ENCODE measurements at places on chromosomes 4 and X.

- DNase-seq: peak; percentile 66
Observed at GRCh38 chr4:128810331-128810870, 901 bp downstream of the JADE1 start.

DNA sequence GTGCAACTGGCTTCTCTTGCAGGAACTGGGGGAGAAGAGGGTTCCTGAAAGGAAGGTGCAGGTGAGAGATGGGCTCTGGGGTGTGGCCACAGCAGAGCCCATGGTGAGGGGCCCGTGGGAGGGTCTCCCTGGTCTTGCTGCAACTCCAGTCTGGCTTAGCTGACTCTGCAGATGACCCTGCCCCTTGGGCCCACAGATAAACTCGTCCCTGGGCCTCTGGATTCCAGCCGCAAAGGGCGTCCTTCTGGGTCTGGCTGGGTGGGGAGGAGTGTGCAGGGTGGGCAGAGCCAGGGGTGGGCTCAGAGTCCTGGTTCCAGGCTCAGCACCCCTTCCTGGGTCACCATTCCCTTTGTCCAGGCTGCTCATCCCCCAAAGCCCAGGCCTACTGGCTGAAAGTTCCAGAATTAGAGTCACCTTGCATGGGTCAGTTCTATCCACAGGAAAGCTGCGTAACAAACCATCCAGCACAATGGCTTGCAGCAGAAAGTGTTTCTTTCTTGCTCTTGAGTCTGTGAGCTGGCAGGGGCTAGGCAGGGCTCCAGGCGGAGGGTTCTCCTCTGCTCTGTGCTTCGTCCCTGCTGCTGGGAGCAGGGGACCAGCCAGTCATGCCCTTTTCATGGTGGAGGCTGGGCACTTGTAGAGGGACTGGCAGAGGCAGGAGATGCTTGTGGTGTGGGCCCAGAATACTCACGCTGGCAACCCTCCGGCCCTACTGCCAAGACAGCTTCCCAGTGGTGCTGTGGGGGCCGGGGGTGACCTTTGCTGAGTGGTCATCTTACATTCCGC, 43.5 kb upstream of the ADRA2C start:
- no peak for DNase-seq

DNA sequence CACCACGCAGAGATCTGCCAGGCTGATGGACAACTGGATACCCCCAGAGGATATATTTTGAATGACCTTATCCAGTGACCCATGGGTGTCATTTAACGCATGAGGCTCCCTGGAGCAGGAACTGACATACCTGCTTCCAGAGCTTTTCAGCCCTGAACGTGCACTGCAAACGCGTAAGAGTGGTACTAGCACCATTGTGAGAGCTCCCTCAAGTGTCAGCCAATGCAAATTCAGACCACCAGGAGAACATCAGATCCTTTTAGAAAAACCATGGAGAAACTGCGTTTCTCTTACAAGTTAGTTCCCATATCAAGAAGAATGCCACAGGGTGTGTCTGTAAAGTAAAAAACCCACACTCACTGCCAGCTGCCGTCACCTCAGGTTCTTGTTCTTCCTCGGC, 7.3 kb downstream of the TREX2 start:
- DNase-seq: no peak

- no peak for DNase-seq
Observed at GRCh38 chr4:67869580-67870190, 14.1 kb downstream of the TMPRSS11D start.

- DNase-seq: no peak
Observed at GRCh38 chr4:168045354-168045753, 47.0 kb upstream of the ANXA10 start.

GRCh38 chr4:100063355-100063754, 113.3 kb upstream of the H2AZ1 start:
- no peak for DNase-seq

- DNase-seq: no peak
Observed at GRCh38 chr4:164514765-164515164, 239.2 kb upstream of the SMIM31 start.

DNA sequence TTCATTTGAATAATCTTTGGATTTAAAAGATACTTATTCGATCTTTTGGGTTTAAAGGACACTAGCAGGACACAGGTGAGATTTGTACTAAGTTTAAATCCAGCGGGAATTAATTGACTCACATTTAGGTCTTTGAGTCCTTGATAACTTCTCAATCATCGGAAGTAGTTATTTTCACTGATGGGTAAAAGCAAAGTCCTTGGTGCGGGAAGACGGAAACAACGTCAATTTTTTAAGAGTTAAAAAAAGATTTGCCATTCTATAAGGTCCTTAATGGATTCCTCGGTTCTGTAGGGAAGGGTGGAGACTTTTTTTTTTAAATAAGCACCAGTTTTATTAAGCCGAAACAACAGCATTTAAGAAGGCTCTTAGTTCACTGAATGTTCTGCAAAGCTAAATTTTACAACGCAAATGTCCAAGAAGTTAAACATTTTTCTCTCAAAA, 2.9 kb downstream of the TMSB4X start:
- DNase-seq: no peak

DNA sequence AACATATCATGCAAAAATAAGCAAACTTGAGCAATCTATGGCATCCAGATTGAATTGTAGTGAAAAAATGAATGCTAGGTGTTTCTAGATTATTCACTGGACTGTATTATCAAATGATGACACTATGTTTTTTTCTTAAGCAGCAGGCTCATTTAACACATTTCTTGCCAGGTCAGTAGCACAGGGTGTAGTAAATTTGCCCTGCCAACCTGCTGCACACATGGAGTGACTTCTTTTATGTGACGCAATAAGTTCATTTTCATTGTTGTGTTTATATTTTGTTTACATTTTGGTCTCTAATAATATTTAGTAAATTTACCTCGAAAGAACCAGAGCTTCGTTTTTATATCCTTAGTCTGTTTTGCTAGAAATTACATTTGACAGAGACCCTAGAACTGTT, 9.5 kb downstream of the VBP1 start:
- no peak for DNase-seq

DNA sequence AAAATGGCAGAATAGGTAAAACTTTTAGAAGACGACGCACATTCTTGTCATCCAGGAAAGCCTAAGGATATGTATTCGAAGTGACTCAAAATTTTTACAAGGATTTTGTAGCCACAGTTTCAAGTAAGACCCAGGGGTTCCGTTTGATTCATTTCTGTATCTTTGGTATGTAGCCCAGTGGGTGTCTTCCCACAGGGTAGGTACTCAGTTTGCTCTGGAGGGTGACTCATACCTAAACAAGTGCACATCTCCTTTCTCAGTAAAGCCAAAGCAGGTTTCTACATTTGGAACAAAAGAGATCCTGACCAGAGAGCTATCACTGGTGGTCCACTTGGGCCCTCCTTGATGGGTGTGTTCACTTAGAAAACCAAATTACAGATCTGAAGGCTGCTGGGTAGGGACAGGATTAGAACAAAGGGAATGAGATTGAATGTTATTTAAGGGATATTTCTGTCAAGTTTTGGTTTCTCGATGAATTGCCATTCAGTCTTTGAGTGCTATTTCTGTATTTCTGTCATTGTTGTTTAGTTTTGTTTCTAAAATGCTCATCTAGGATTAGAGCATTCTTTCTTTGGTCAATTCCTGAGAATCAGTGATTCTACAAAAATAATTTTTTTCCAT, 56.1 kb downstream of the PLS3 start:
- DNase-seq: no peak

DNA sequence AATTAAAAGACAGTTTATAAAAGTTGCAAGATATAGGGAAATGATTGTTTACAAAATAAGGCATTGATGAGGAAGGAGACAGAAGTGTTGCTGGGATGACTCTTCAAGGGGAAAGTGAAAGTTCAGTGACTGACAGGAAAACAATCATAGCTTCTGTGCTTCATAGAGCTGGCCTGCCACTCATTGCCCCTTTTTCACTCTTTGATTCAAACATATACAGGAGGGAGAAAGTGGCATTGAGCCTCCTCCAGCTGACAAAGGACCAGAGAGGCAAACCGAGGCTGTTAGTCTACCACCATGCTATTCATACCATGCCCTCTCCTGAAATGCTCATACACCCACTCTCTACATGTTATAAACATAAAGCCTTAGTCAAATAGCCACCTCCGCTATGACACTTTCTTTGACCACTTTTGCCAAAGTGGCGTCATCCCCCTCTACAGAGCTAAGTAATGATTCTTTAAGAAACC, 79.2 kb upstream of the ATOH1 start:
- no peak for DNase-seq

- DNase-seq: no peak
Observed at GRCh38 chr4:79442422-79442821, 34.4 kb upstream of the GK2 start.

GRCh38 chr4:166252487-166253402, 379.7 kb downstream of the TLL1 start:
- DNase-seq: no peak

DNA sequence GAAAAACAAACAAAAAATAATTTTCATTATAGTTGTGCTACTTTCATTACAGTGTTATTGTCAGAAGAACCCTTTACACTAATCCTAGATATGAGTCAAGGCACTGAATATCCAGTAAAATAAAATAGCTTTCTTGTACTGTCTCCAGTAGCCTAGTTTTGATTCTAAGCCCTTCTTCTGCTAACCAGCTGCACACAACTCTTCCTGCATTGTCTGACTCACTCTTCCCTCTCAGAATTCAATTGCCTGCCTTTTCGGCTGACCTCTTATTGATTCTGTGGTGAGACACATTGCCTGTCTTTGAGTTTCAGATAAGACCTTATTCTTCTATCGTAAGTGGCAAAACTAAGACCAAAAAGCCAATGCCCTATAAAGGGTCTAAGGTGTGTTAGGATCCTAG, 26.7 kb upstream of the PCDH18 start:
- DNase-seq: no peak

DNA sequence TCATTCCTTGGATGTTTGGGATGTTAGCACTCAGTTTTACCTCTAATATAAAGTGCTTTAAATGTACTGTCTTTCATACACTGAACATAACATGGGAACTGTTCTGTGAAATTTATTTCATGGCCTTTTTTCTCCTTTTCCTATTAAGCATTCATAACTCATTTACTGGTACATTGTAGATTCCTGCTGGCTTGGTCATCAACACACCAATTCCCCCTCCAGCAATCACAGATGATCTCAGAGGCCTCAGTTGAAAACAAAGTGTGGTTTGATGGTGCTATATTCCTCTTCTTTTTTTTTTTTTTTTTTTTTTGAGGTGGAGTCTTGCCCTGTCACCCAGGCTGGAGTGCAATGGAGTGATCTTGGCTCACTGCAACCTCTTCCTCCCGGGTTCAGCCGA, 61.9 kb upstream of the FAM47B start:
- DNase-seq: no peak

GRCh38 chr4:141132709-141133145, 542 bp downstream of the RNF150 start:
- no peak for DNase-seq

DNA sequence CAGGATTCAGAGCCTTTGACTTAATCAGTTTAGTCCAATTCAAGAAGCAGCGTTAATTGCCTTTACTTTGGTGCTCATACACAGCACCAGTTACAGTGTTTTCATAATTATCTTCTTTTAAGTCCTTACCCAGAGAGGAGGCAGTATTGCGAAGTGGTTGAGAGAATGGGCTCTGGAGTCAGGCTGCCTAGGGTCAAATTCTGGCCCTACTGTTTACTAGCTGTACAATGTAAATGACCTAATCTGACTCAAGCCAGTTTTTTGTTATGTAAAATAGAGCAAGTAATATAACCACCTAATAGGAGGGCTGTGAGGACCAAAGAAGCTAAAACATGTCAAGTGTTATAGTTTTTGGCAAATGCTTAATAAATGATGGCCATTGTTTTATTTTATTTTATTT, 27.6 kb downstream of the WDR44 start:
- DNase-seq: no peak

GRCh38 chr4:52575406-52575805, 83.7 kb downstream of the USP46 start:
- no peak for DNase-seq

GRCh38 chr4:61896634-61897033, 696.5 kb downstream of the ADGRL3 start:
- no peak for DNase-seq

- DNase-seq: no peak
Observed at GRCh38 chr4:858831-859451, 33.0 kb upstream of the CPLX1 start.

GRCh38 chr4:38106311-38106710, 146.1 kb downstream of the PTTG2 start:
- no peak for DNase-seq

GRCh38 chr4:169027663-169028062, 17.6 kb upstream of the CBR4 start:
- DNase-seq: no peak

GRCh38 chr4:145289403-145290076, 109.2 kb upstream of the OTUD4 start:
- DNase-seq: no peak

GRCh38 chr4:157057218-157057617, 18.7 kb upstream of the GLRB start:
- DNase-seq: no peak

DNA sequence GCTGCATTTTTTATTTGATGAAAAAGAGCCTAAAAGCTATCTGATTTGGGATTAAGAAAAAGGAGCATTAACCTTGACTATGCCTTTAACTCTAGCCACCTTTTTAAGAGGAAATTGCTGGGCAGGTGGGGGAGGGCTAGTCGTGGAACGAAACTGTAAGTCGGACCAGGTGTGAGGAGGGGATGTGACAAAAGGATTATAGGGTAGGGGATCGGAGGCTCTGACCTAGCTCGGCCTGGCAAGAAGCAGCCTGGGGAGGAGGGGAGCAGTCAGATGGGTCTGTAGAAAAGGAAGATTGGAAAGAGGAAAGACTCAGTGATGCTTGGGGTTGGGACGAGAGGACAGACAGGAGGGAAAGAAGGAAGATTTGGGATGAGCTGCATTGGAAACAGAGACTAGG, 21.1 kb upstream of the SPCS3 start:
- DNase-seq: no peak

DNA sequence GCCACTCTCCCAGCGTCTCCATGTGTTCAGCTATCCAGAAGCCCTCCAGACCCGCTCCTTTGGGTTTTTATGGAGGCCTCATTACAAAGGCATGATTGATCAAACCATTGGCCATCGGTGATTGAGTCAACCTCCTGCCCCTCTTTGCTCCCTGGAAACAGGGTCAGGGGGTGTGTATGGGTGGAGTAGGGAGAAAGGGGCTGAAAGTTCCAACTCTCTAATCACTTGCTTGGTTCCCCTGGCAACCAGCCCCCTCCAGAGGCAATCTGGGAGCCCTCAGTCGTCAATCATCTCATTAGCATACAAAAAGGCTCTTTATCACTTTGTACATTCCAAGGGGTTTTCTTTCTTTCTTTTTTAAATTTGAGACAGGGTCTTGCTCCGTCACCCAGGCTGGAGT, 2.3 kb downstream of the TRIM2 start:
- DNase-seq: no peak

GRCh38 chr4:150751648-150752047, 169.7 kb downstream of the MAB21L2 start:
- no peak for DNase-seq

GRCh38 chr4:95411371-95412088, 137.2 kb downstream of the UNC5C start:
- DNase-seq: no peak

GRCh38 chr4:3130826-3131225, 56.3 kb downstream of the HTT start:
- DNase-seq: no peak

GRCh38 chr4:177242651-177243286, 66.9 kb upstream of the NEIL3 start:
- DNase-seq: no peak
